NCI-H1694 (cell line): ENCODE measurements at places on chromosomes 2 and 18.
A peak's percentile ranks its signal among the peaks of the same experiment; 100 is the strongest.

DNA sequence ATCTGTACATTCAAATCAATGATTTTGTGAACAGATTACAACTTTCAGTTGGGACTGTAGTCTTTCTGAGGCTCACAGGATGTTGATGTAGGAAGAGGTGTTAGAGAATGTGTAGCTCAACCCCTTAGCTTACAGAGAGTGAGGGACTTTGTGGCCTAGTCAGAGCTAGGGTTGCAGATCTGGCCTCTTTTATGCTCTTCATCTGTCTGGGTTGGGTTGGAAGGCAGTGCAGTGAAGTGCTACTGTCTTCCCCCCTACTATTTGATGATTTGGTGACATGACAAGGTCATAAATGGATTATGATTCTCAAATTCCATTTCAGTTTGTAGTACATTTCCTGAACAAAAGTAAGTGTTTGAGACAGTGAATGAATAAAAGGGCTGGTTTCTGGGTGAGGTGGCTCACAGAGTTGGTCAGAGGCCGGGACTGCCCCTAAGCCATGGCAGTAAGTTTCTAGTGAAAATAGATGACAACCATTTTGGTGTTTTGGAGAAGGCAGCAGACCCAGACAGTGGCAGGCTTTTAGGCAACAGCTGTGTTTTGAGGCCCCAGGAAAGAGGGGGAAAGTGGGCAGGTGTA, 21.6 kb downstream of the MAP4K4 start:
- no peak for DNase-seq

- no peak for DNase-seq
Measured at GRCh38 chr2:71712158-71712818, 258.9 kb downstream of the DYSF start.

DNA sequence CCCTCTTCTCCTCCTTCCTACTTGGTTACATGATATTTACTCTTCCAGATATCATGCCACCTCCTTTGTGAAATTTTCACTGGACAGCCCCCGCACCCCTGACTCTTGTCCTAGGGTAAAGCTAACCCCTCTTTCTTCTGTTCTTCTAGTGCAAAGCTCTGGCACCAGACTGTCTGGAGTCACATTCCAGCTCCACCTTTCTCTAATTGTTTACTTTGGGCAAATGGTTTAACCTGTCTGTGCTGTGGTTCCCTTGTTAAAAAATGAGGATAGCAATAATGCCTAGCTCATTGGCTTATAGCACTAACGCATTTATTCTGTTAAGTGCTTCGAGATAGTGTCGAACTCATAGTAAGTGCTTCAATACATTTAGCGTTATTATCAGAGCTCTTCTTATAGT, 306.2 kb downstream of the ALK start:
- DNase-seq = no peak

DNA sequence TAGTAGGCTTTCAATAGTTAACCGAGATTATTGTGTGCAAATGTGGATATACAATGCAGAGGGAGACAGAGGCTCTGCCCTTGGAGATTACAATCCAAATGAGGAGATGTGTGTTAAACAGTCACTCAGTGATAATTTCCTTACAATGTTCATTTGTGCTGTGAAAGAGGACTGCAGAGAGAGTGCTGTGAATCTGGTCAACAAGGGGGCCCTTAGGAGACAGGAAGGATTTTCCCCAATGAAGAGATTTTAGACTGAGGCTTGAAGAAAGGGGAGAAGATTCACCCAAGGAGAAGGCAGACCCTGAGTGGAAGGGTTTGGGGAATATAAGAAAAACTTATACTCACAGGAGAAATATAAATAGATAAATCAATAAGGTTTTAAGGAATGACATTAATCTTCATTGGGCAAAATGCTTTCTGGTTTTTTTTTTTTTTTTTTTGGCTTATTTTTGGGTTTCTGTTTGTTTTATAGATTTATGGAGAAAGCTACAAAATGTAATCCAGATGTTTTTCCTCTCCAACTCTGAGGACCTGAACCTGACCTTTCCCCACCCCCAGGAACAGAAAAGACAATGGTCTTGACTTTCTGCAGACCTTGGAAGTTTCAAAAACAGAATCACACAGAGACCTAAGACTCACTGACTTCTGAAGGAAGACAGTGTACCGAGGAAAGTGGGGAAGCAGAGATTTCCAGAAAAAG, 151.3 kb upstream of the SERPINE2 start:
- no peak for DNase-seq

DNA sequence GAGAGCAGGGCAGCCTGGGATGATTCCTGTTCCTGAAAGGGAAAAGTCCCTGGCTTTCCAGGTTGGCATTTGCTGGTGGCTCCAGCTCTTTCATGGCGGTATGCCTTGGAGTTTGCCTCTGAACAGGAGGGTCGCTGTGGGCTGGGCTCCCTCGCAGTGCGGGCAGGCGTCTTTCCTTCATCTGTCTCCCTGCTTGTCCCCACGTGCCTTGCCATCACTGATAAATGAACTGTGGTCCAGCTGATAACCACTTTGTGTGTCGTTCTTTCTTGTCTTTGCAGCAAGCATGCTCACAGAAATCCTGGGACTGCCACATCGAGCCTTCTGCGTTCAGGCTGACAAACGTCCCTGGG, 35.3 kb downstream of the SMIM21 start:
- no peak for DNase-seq

GRCh38 chr2:101823347-101823791, 125.9 kb downstream of the MAP4K4 start:
- DNase-seq = no peak

DNA sequence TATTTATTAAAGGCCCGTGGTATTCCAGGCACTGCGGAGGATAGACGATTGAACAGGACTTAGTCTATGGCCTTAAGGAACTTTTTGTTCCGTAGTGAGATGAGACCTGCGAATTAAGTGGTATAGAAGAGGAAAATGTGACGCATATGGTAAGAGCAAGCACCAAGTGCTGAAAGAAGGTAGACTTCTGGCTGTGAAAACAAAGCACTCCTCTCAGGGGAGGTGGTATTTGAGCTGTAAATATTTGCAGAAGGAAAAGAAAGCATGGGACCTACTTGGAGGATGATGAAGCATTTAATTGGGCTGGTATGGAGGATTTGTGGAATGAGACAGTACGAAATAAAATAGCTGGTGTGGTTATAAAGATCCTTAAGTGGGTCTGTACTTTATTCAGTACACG, 62.5 kb downstream of the GPR39 start:
- no peak for DNase-seq

DNA sequence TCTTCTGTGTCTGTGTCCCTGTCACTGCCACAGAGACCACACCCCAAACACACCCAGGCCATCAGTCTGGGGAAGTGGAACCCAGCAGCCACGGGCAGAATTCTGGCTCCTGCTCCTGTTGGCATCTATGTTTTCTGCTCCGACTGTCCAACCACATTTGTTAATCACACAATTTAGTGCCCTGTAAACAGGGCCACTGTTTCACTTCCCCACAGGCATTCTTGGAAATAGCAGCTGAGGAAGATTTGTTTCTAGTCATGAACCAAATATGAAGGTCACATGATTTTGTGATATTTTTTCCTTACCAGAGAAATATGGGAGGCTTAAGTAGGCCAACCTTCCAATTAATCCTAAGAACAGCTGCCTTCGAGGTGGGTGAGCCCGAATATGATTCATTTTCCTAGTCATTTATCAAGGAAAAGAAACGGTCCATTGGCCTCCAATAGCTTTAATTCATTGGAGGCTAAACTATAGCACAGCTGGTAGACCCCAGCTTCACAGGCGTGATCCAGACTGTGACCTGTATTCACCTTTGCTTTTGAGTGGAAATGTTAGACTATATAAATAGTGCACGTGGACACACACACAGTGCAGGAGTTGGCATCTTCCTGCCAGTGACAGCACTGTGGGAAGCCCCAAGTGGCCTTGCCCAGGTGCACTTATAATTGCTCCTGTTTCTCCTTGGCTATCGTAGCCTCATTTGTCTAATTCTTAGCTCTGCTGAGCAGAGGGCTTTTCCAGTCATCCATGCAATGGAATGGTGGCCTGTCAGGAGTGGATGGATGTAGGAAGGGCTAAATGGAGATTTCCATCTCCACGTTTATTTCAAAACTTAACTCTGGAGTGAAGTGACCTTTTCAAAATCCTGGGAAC, 267.9 kb downstream of the LPIN1 start:
- peak; percentile 51 for DNase-seq

DNA sequence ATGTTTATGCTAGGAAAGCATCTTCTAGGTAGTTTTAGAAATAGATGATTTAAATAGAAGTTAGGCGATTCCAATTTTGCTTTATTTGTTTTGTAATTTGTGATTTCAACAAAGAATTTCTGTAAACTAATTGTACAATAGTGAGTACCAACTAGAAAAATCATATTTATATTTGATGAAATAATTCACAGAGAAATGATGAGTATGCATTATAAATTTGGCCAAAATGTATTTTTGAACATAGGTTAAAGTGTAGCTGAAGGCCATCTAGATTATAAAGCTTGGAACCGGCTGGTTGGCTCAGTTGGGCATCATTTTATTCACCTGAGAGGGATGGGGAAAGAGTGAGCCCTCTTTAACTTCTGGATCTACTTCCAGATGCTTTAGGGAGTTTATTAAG, 50.4 kb downstream of the GPD2 start:
- DNase-seq = no peak

GRCh38 chr2:105660489-105660888, 84.2 kb upstream of the NCK2 start:
- no peak for DNase-seq

DNA sequence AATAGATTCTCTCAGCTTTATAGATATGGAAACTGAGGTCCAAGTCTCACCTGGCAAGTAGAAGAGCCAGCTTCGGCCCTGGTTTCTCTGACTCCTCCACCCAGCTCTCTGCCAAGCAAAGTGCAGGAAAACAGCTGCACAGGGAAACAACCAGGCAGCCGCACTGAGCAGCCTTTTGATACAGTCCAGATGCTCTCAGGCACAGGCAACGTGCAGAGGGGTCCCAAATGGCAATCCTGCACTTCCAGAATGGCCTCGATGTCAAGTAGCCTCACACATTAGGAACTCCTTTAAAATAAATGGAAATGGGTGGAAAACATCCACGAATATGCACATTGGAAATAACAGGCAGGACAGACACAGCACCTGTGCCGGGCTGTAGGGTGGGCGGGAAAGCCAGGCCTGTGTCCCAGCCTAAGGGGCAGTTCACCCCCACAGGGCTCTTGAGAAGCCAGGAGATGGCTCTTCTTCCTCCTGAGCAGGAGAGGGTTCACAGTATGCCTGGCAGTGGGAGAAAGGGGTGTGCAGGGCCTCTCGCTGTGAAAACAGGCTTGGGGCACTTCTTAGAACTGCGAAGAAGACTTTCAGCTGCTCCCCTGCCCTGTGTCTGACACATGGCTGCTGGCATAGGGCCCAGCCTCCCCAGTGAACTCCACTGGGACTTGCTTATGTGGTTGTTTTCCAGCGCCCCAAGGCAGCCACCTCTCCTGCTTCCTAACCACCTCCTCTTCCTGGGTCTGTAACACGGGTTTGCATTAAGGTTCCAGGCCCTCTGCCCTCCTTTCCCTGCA, 63.9 kb upstream of the TUBA3E start:
- no peak for DNase-seq

- no peak for DNase-seq
Measured at GRCh38 chr2:226690461-226691024, 109.1 kb downstream of the IRS1 start.

- DNase-seq = no peak
Measured at GRCh38 chr18:34509879-34510586, 200.1 kb upstream of the DTNA start.

- no peak for DNase-seq
Measured at GRCh38 chr2:164824872-164825271, 16.8 kb downstream of the COBLL1 start.

DNA sequence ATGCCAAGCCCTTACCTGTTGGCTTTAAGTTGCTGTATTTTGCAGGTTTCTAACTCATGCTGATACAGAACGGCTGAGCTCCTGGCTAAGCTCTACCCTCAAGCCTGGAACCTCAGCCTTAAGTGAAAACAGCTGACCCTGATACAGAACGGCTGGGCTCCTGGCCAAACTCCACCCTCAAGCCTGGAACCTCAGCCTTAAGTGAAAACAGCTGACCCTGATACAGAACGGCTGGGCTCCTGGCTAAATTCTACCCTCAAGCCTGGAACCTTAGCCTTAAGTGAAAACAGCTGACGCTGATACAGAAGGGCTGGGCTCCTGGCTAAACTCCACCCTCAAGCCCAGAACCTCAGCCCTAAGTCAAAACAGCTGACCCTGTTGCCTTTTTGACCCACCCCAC, 17.6 kb upstream of the DNER start:
- DNase-seq = no peak

DNA sequence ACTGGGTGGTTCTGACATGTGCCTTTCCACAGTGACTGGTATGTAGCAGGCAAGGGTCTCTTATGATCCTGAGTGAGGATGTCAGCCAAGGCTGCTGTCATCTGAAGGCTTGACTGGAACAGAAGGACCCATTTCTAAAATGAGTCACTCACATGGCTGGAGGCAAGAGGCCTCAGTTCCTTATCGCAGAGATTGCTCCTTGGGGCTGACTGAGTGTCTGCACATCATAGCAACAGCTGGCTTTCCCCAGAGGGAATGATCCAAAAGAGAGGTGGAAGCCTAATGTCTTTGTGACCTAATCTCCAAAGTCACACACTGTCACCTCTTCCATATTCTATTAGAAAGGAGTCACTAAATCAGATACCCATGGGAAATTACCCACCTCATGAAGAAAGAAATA, 114.0 kb downstream of the NEDD4L start:
- no peak for DNase-seq
